ENCODE measurements at places on chromosomes 7 and 10.

DNA sequence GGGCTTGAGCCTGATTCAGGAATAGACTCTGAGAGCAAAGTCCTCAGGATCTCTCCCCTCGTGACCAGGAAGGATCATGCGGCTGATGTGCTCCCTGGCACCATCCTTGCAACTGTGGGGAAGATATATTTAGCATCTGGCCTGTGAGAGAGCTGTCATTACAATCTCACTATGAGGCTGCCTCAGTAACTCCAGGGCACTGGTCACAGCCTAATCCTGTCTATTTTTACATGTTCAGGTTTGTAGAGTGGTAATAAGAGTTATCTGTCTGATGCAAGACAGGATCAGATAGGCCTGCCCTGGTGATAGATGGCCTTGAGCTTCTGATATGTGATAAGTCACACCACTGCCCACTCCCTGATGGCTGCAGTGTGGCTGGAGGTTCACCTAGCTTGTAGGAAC lies 50.7 kb downstream of the PPP1R3C start:
- peak; percentile 82 for DNase-seq

DNA sequence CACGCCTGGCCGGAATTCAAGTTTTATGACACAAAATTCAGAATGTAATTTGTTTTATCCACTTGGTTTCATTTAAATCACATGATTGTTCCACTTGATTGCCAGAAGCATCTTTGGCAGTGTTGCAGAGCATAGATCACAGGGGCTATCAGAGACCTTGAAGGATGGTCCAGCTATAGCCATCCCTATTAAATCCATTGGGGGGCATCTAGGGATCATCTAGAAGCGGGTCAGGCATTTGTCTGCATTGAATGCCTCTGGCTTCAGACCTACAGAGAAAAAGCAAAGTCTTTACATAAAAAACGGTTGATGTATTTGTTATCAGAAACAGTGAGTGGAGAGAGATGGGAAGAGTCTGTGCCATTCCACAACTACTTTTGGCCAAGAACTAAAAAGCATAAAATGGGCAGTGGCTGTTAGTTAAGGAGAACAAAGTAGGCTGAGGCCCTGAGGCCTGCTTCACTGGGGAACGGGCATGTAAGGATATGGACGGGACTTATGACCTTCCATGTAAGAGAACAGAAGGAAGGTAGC lies 146.3 kb downstream of the NXPH1 start:
- DNase-seq: no peak

- no peak for DNase-seq
Observed at GRCh38 chr7:55534916-55535590, 37.2 kb downstream of the VOPP1 start.

DNA sequence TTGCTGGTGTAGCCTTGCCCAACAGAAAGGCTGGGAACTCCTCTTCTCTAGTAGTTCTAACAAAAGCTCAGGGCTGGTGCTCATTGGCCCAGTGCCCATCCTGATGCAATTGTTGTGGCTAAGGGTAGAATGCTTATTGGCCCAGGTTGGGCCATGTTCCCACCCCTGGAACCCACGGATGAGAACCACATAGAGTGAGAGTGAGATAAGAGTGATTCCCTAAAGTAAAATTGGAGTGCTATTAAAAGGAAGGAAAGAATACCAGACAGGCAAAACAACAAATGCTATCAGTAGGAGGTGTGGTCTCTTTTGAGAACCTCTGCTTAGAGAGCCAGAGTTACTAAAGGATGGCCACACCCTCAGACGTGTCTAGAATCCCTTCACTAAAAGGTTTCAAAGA lies 49.2 kb downstream of the LGI1 start:
- peak; percentile 34 for DNase-seq

- DNase-seq: peak; percentile 79
Observed at GRCh38 chr7:46156086-46156485, 235.0 kb upstream of the IGFBP3 start.

- peak; percentile 94 for DNase-seq
Observed at GRCh38 chr10:87613751-87614150, 45.9 kb upstream of the PAPSS2 start.

DNA sequence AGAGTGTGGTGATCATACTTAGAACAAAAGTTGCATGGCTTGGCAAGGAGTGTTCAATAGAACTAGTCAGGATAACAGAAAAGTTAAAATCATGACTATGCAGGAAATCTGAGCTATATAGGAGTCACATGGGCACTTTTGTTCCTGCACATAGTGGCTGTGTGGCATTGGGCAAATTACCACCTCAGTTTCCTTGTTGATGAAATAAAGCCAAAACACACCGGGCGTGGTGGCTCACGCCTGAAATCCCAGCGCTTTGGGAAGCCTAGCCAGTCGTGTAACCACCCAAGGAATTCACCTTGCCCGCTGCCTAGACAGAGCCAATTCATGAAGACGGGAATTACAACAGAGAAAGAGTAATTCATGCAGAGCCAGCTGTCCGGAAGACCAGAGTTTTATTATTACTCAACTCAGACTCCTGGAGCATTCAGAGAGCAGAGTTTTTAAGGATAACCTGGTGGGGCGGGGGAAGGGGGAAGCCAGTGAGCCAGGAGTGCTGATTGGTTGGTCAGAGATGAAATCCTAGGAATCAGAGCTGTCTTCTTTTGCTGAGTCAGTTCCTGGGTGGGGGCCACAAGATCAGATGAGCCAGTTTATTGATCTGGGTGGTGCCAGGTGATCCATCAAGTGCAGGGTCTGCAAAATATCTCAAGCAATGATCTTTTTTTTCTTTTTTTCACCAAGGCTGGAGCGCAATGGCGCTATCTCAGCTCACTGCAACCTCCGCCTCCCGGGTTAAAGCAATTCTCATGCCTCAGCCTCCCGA lies 6.4 kb upstream of the MKRN1 start:
- no peak for DNase-seq

DNA sequence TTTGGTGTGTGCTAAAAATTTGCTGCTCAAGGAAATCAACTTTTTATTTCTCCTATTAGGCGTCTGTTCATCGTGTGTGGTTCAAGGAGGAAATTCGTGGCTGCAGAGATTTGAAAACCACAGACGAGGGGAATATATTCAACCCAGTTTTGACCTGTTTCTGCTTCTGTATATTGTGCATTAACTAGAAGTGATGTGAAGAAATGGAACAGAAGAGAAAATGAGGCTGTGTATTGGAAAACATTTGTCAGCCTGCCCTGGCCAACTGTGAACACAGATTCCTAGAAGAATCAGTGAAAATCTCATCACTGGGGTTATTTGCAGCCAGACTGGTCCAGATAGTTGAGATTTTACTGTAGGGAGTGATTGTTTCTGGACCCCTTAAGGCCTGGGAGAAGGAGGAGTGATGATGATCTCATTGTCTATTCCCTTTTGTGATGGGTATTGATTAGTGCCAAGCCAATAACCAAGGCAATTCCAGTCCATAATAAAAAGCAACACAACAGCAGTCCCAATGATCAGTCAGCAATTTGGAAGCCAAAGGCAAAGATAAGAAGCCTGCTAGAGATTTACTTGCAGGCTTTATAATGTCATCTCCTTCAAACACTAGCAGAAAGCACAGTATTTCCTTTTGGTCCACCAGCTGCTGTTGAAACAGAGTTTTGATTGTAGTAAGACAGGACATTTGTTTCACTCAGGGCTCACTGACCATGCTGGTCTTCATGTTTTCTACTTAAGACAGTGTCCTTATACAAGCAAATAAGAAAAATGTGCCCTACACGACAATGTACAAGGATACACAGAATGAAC lies 339.4 kb downstream of the PRPF18 start:
- peak; percentile 80 for DNase-seq

- peak; percentile 58 for DNase-seq
Observed at GRCh38 chr10:93080350-93081046, 6.8 kb downstream of the CYP26A1 start.

DNA sequence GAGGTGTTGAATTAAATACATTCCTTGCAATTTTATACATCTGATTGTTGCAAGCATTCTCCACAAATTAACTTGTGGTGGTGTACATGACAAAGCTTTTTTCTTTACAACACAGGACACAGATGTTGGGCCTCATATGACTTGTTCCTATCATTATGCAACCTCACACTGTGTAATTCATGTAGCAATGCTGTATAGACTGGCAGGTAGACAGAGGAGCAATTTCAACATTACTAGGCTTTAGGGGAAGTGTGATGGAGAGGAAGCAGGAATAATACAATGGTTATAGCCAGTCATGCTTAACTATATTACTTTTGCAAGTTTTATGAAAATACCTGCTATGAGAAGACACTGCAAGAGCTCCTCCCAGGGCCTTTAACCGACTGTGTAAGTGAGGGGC lies 832.1 kb downstream of the CNTNAP2 start:
- DNase-seq: no peak

- DNase-seq: no peak
Observed at GRCh38 chr7:135168489-135169140, 1.9 kb downstream of the CYREN start.

GRCh38 chr7:81534446-81534845 lies 235.4 kb downstream of the HGF start:
- no peak for DNase-seq

Measured in muscle of leg (tissue), 16 donors.